ENCODE measurements at places on chromosomes 7 and 10. TPM values are rescaled to one million over a fixed set of nuclear protein-coding genes. Genes with fewer than 3 reads are reported as not detected.

GRCh38 chr7:81594767-81595166, 175.1 kb downstream of the HGF start:
- DNase-seq = no peak

GRCh38 chr7:132576721-132577085, 433 bp upstream of the PLXNA4 start:
- DNase-seq = no peak

DNA sequence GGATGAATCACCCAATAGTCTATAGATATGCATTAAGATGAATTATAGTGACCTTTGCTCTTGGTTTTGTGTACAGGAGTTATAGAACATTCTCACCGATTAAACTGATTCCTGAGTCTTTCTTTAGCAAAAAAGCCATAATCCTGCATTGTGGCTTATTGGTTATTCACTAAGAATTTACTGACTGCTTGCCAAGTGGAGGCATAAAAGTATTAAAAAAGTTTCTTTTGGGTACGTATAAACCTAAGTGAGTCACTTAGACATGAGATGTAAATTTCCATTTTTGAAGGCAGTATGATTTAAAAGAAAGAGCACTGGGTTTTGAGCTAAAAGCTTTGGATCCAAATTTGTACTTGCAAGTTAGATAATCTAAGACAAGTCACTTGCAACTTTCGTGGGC, 100.7 kb downstream of the CDK6 start:
- no peak for DNase-seq

DNA sequence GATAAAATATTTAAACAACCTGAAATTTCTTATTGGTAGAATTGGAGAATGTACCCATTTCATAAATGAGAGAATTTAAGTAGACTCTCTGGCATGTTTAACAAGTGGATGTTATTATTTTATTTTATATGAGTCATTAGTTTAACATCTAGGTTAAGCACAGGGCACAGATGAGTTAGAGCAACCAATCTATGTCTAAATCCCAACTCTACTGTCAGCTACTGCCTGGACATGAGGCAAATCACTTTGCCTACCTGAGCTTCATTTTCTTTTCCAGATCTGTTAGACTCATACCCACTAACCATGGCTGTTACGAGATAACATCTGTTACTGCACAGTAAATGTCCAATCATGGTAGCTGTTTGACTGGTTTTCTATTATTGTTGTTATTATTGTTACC, 251.1 kb downstream of the INHBA start:
- no peak for DNase-seq

GRCh38 chr10:111824128-111824527, 359.4 kb downstream of the GPAM start:
- DNase-seq = no peak

GRCh38 chr7:33196221-33196620, 66.9 kb downstream of the BBS9 start:
- DNase-seq = no peak

GRCh38 chr10:69684020-69684980, 54.3 kb downstream of the FAM241B start:
- no peak for DNase-seq

- no peak for DNase-seq
Measured at GRCh38 chr7:34019301-34019790, 114.0 kb downstream of the BMPER start.

DNA sequence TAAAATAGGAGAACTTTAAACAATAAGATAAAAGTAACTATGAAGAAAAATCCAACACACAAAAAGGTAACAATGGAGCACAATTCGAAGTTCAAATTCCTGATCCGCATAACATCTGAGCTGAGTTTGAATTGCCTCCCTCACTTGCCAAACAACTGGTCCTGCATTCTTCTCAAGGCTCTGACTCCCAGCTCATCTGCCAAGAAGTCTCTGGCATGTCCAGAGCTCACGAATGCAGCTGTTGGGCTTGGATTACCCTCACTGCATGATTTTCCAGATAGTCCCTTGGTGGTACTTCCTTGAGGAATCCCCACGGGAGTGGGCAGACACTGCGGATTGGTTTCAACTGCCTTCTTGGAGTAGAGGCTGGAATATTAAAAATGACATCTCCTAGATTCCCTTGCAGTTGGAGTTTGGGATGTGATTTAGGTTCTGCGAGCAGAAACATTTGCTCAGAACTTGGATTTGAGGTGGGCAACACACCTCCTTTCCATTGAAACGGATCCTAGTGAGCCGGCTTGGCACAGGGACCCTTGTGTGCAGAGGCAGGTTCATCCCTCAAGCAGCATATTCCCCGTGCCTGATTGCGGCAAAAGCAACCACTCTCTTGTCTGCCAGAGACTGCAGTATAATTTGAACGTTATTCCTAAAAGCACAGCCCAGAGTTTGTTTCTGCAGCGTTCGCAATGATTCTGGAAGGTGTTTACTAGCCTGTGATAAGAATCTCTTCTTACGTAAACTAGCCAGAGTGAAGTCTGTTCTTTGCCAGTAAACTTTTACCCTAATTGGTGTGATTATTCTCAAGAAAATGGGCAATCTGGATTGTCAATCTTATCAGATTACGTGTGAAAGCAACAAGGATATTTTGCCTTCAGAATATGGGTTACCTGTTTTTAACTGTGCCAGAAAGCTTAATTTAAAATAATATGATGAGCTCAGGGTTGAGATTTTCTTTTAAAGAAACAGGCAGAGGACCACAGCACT, 23.4 kb upstream of the PRKCQ start:
- no peak for DNase-seq

DNA sequence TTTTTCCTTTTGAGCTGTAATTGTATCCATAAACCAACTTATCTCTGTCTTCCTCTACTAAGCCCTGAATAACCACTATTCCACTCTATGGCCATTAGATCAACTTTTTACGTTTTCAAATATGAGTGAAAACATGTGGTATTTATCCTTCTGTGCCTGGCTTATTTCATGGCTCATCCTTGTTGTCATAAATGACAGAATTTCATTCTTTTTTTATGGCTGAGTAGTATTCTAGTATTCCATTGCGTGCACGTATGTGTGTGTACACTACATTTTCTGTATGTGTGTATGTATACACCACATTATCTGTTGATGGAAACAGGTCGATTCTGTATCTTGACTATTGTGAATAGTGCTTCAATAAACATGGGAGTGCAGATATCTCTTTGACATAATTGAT, 11.1 kb downstream of the CDK1 start:
- DNase-seq = no peak

DNA sequence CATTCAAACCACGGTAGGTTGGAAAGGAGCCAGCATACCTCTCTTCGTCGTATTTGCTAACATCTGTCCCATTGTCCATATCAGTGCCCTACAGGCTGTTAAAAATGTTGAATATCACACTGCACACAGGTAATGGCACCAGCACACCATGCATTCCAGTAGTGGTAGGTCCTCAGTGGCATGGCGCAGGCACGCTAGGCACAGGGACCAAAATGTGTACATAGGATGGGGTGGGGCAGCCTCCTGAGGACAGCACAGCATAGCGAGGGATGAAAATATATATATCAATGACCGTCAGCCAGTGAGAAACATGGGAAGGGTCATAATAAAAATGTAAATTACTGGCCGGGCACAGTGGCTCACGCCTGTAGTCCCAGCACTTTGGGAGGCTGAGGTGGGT, 99.9 kb upstream of the CTBP2 start:
- DNase-seq = no peak

GRCh38 chr10:101018600-101019439, 12.1 kb downstream of the PDZD7 start:
- no peak for DNase-seq

Gene CRYGN
- total RNA-seq = 0.74 TPM

Data from Panc1 (cell line).